ENCODE measurements at places on chromosomes 6 and 20.

DNA sequence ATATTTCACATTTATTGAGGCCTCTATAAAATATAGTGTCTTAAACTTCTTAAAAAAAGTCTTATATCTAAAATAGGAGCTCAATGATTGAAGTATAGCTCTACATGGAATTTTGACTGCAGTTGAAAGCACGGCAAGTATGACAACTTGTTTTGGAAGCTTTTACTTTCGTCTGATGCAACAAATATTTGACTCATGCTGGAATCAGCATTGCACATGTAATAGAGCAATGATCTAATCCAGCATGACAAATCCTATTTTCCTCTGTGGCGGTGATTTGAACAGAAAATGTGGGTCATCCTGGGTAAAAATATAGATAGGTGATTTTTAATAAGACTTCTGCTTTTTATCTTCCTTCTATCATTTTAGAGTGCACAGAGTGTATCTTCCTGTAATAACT, 111.6 kb downstream of the TINAG start:
- DNase-seq: peak; percentile 67

DNA sequence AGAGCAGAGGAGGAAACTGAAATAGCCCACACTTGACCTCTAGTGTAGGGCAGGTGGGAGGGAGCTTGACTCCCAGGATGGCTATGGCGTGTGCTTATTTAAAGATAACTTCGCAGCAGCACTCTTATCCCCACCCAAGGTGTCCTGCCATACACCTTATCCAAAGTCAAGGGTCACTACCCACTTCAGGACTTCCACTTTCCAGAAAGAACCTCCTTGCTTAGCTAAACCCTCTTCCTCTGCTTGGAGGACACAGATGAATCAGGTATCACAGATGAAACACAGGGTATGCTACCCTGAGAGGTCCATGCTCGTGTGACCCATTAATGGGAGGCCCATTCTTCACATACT, 2.3 kb downstream of the RIN2 start:
- DNase-seq: no peak

GRCh38 chr6:68994521-68994920, 359.4 kb downstream of the ADGRB3 start:
- DNase-seq: no peak

DNA sequence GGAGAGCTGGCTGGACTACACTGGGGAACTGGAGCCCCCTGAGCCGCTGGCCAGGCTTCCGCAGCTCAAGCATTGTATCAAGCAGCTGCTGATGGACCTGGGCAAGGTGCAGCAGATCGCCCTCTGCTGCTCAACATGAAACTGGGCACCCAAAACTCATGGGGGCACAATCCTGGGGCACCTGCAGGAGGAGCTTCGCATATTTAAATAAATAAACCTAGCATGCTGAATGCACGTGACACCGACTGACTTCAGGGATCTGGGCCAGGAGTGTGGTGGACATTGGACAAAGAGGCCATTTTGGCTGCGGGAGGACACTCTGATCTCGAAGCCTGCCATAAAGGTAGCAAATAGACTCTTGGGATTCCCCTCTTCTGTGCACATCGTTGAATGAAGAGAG, 6.8 kb downstream of the SCAND1 start:
- DNase-seq: no peak

DNA sequence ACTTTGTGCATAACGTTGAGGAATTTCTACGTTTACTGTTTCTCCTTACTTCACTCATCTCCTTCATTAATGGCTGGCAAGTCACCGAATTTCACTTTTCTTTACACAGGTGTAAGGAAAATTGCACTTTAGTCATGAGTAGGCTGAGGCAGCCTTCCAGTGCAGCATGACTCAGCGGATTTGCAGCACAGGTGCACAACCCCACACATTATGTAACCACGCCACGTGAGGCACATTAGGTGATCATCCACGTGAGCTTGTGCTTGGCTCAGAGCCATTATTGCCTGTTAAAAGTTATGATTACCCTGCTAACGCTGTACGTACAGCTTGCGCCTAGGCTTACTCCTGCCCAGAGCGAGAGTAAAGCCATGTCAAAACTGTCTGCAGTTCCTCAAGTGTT, 158.8 kb downstream of the NKAIN2 start:
- no peak for DNase-seq

GRCh38 chr6:130697995-130698535, 129.1 kb upstream of the SMLR1 start:
- DNase-seq: peak; percentile 40
